ENCODE measurements at places on chromosomes 6 and 20. TPM values are rescaled to one million over a fixed set of nuclear protein-coding genes. Genes with fewer than 3 reads are reported as not detected.

DNA sequence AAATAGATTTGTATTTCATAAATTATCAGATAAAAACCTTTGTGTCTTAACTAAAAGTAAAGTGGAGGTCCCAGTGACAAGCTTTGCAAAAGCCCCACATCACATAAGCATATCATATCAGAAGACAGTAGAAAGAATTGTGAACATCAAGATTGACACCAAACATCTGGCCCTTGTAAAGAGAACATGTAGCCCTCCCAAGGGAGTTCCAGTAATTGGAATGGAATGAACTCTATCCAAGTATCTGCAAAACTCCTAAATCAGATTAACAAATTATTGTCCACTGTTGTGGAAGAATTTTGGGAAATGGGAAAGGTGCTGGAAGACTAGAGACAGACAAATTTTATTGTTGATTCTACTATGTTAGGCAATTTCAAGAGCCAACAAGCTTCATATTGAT is 268.8 kb downstream of the KCNQ5 start:
- no peak overlapping the region for H3K4me3 ChIP-seq
- no peaks in the 10 kb centered on the region for H3K4me1 ChIP-seq
- H3K27me3 ChIP-seq: no peaks in the 10 kb centered on the region
- no peaks in the 10 kb centered on the region for H3K36me3 ChIP-seq
- H3K27ac ChIP-seq: no peak overlapping the region

- H3K4me3 ChIP-seq: no peak overlapping the region
- no peaks in the 10 kb centered on the region for H3K27me3 ChIP-seq
- H3K36me3 ChIP-seq: no peaks in the 10 kb centered on the region
- no peaks in the 10 kb centered on the region for H3K4me1 ChIP-seq
- DNase-seq: no peak
These were observed 25.7 kb upstream of the POU3F2 start for GRCh38 chr6:98808541-98809210.

DNA sequence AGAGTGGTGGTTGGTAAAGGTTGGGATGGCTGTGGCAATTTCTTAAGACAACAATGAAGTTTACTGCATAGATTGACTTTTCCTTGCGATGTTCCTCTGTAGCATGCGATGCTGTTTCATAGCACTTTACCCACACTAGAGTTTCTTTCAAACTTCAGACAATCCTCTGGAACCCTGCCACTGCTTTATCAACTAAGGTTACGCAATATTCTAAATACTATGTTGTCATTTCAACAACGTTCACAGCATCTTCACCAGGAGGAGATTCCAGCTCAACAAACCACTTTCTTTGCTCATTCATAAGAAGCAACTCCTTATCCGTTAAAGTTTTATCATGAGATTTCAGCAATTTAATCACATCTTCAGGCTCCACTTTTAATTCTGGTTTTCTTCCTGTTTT is 161.2 kb upstream of the NRSN1 start:
- no peak for DNase-seq
- no peaks in the 10 kb centered on the region for H3K4me1 ChIP-seq
- no peak overlapping the region for H3K27ac ChIP-seq

DNA sequence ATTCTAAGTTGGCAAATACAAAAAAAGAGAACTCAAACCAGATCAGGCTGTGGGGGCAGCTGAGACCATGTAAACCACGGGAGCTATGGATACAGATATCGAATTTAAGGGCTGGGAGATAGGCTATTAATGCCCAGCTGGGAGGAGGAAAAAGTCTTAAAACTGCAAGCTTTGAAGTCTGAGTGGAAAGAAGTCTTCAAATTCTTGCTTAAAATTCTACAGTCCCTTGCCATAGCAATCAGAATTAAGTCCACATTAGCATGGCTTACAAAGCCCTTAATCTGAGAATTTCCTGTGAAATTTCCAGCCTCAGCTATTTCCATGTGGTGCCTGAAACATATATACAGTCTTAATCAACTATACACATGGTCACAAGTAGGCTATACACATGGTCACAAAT is 465.0 kb upstream of the HSF2 start:
- no peak overlapping the region for H3K4me3 ChIP-seq
- no peaks in the 10 kb centered on the region for H3K27me3 ChIP-seq
- no peaks in the 10 kb centered on the region for H3K36me3 ChIP-seq
- H3K27ac ChIP-seq: no peak overlapping the region
- DNase-seq: no peak

DNA sequence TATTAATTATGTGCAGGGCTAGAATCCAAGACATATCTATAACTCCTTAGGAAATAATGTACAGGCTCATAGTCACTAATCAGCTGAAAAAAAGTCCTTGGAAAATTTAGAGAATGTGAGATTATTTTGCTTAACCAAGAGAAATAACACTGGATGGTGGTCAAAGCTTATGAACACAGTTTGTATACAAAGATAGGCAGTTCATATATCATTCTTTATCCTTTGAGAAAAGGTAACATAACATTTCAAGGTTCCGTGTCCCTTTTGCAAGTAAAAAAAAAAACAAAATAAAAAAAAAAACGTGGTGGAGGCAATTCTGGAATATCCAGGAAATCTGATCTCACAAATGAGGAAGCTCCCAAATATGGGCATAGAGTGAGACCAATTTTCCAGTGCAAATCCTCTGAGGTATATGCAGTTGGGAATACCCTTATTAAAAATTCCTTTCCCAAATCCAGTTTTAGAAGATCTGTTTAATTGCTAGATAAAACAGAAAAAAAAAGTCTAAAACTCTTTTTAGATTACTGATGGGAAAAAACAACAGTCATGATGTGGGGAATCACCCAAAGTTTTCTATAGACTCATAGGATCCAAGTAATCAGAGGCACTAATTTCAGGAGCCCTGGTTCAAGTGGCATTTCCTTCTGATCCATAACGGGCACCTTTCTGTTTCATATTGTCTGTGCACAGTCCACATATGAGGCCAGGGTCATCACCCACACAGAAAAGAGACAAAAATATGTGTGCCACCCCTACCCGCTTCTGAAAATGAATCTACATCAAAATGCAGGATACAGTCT is 17.7 kb upstream of the TNFAIP3 start:
- H3K27me3 ChIP-seq: no peaks in the 10 kb centered on the region
- no peak for DNase-seq
- H3K27ac ChIP-seq: no peak overlapping the region
- H3K36me3 ChIP-seq: no peaks in the 10 kb centered on the region
- no peaks in the 10 kb centered on the region for H3K4me1 ChIP-seq

GRCh38 chr6:146914489-146915483 is 289.4 kb upstream of the STXBP5 start:
- H3K4me1 ChIP-seq: no peaks in the 10 kb centered on the region
- no peak for DNase-seq
- no peaks in the 10 kb centered on the region for H3K27me3 ChIP-seq
- no peak overlapping the region for H3K4me3 ChIP-seq

- no peaks in the 10 kb centered on the region for H3K36me3 ChIP-seq
- H3K4me3 ChIP-seq: no peak overlapping the region
- H3K27ac ChIP-seq: no peak overlapping the region
- H3K4me1 ChIP-seq: peaks cover 51% of the 10 kb centered on the region
- no peak for DNase-seq
- no peaks in the 10 kb centered on the region for H3K27me3 ChIP-seq
These were observed 115.2 kb downstream of the TOX2 start for GRCh38 chr20:44029848-44030230.

GRCh38 chr6:166658115-166658791 is 31.2 kb upstream of the RPS6KA2 start:
- no peak overlapping the region for H3K27ac ChIP-seq
- peaks cover 4% of the 10 kb centered on the region for H3K27me3 ChIP-seq
- H3K4me1 ChIP-seq: peaks cover 11% of the 10 kb centered on the region
- DNase-seq: no peak
- H3K4me3 ChIP-seq: no peak overlapping the region
- no peaks in the 10 kb centered on the region for H3K36me3 ChIP-seq

GRCh38 chr20:36950414-36951197 is 902 bp downstream of the SAMHD1 start:
- H3K36me3 ChIP-seq: peaks cover 7% of the 10 kb centered on the region
- H3K27ac ChIP-seq: peak overlapping the region; percentile 87
- peaks cover 51% of the 10 kb centered on the region for H3K4me1 ChIP-seq
- H3K27me3 ChIP-seq: no peaks in the 10 kb centered on the region
- peak overlapping the region; percentile 98 for H3K4me3 ChIP-seq

DNA sequence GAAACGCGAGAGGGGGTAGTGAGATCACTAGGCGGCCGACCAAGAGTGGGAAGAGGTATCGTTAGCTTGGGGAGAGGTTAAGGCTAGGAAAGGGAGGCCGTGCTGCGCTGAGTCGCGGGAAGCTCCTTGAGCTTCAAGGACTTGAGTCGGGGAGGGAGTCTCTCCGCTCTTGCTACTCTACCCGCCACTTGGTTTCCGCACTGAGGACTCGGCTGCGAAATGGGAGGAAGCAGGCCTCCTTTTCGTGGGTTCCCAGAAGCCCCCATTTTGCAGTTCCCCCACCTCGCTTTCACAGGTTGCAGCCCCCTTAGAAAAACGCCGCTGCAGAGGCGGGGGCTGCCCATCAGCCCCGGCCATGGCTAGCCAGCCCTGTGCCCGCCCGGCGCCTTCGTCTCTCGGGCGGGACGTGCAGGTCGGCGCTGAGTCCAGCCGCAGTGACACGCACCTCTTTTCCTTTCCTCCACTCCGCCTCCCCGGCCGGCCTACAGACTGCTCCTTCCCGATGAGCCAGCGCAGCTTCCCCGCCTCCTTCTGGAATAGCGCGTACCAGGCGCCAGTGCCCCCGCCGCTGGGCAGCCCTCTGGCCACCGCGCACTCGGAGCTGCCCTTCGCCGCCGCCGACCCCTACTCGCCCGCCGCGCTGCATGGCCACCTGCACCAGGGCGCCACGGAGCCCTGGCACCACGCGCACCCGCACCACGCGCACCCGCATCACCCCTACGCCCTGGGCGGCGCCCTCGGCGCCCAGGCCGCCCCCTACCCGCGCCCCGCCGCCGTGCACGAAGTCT is 4.9 kb downstream of the VGLL2 start:
- no peak for DNase-seq
- peaks cover 32% of the 10 kb centered on the region for H3K27me3 ChIP-seq
- H3K27ac ChIP-seq: no peak overlapping the region
- no peak overlapping the region for H3K4me3 ChIP-seq
- peaks cover 5% of the 10 kb centered on the region for H3K4me1 ChIP-seq
- no peaks in the 10 kb centered on the region for H3K36me3 ChIP-seq

GRCh38 chr20:56631990-56632327 is 2.9 kb downstream of the TFAP2C start:
- no peak overlapping the region for H3K27ac ChIP-seq
- H3K4me1 ChIP-seq: peaks cover 18% of the 10 kb centered on the region
- H3K36me3 ChIP-seq: no peaks in the 10 kb centered on the region
- DNase-seq: no peak
- H3K4me3 ChIP-seq: no peak overlapping the region

DNA sequence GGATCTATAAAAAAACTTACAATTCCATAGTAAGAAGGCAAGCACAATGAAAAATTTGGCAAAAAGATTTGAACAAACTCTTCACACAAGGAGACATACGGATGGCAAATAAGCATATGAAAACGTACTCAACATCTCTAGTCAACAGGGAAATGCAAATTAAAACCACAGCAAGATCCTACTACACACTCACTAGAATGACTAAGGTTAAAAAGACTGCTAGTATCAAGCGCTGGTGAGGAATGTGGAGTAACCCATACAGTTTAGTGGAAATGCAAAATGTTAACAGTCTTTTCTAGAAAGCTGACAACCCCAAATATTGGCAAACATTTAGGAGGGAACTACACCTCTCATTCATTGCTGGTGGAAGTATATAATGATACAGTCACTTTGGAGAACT is 175.9 kb upstream of the SGK1 start:
- H3K27me3 ChIP-seq: no peaks in the 10 kb centered on the region
- H3K27ac ChIP-seq: no peak overlapping the region
- H3K36me3 ChIP-seq: no peaks in the 10 kb centered on the region

DNA sequence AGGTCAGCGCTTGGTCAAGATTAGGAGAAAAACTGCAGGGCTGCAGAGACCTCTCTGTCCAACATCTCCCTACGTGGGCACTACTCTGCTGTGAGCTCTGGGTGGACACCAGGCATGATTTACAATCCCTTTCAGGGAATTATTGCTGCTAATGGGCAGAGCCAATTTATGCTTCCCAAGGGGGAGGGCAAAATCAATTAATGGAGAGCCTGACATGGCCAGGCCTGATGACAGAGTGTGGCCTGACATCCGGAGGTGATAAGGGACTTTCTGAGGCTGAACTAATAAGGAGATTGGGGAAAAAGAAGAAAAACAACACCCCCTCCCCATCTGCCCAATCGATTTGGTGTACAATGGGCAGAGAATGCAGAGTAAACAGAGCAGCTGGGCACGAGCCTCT is 5.0 kb upstream of the KCNK16 start:
- H3K27me3 ChIP-seq: no peaks in the 10 kb centered on the region
- no peaks in the 10 kb centered on the region for H3K4me1 ChIP-seq
- H3K36me3 ChIP-seq: no peaks in the 10 kb centered on the region
- DNase-seq: no peak

- DNase-seq: no peak
- H3K4me1 ChIP-seq: peaks cover 6% of the 10 kb centered on the region
- no peaks in the 10 kb centered on the region for H3K36me3 ChIP-seq
- H3K27ac ChIP-seq: no peak overlapping the region
- no peak overlapping the region for H3K4me3 ChIP-seq
These were observed 2.9 kb downstream of the MPC1 start for GRCh38 chr6:166379800-166380199.

DNA sequence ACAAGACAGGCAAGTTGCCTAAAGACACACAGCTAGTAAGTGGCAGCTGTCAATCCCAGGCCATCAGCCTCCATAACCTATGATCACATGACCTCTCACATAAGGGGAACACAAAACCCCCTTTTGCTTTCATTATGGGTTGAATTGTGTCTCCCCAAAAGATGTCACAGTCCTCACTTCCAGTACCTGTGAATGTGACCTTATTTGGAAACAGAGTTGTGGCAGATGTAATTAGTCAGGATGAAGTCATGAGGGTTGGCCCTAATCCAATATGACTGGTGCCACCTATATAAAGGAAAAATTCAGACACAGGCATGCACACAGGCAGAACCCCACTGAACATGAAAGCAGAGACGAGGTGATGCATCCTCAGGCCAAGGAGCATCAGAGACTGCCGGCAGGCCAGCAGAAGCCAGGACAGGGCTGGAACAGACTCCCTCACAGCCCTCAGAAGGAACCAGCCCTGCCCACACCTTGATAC is 33.6 kb downstream of the GFOD1 start:
- no peaks in the 10 kb centered on the region for H3K36me3 ChIP-seq
- H3K4me3 ChIP-seq: no peak overlapping the region
- peaks cover 22% of the 10 kb centered on the region for H3K4me1 ChIP-seq
- H3K27ac ChIP-seq: no peak overlapping the region

GRCh38 chr6:109769213-109769612 is 78.1 kb downstream of the FIG4 start:
- no peak overlapping the region for H3K27ac ChIP-seq
- no peaks in the 10 kb centered on the region for H3K4me1 ChIP-seq
- DNase-seq: no peak

NINL gene
- 3.4 TPM for total RNA-seq

SPEF1 gene
- not detected for total RNA-seq

OR2H2 gene
- not detected for total RNA-seq

RSPH4A gene
- 0.39 TPM for total RNA-seq

DEF6 gene
- 236 TPM for total RNA-seq

ARMH2 gene
- 3.1 TPM for total RNA-seq
